H1 (cell line): ENCODE measurements at places on chromosomes 12 and 14.

DNA sequence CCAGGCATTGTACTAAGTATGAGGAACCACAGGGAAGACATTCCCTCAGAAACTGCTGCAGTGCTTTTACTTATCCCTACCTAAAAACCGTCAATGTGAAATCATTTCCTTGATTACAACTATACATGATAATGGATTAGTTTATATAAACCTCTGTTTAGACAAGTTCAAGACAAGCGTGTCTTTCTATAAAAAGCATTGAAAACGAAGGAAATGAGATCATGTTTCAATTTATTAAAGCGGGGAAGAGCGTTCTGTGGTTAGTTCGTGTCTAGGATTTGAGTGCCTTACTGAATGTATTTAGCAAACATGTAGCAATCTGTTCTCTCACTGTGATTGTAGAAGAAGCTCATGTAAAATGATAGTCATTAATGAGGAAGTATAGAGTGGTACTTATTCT is 37.5 kb downstream of the GALC start:
- no peaks in the 10 kb centered on the region for H3K4me1 ChIP-seq
- H3K4me3 ChIP-seq = no peak overlapping the region
- H3K36me3 ChIP-seq = no peaks in the 10 kb centered on the region
- no peak overlapping the region for H3K27ac ChIP-seq

- H3K27ac ChIP-seq = no peak overlapping the region
- H3K27me3 ChIP-seq = no peaks in the 10 kb centered on the region; the same call in 1 of the 2 replicates
- no peaks in the 10 kb centered on the region for H3K4me1 ChIP-seq
- no peak overlapping the region for H3K4me3 ChIP-seq
- H3K36me3 ChIP-seq = no peaks in the 10 kb centered on the region
- no peak for DNase-seq
These were observed 6.1 kb upstream of the KRT72 start for GRCh38 chr12:52607314-52607713.

GRCh38 chr14:101781240-101782061 is 19.9 kb downstream of the PPP2R5C start:
- peaks cover 29% of the 10 kb centered on the region for H3K27me3 ChIP-seq
- peaks cover 5% of the 10 kb centered on the region; the same call in 1 of the 2 replicates for H3K4me1 ChIP-seq

- H3K4me3 ChIP-seq = no peak overlapping the region
- 0 out of 2 replicates have a peak, but pooled peaks cover under 1% of the 10 kb centered on the region for H3K4me1 ChIP-seq
- no peaks in the 10 kb centered on the region for H3K27me3 ChIP-seq
- no peaks in the 10 kb centered on the region for H3K36me3 ChIP-seq
- DNase-seq = no peak
These were observed 16.1 kb downstream of the PITPNM2 start for GRCh38 chr12:123134826-123135225.

DNA sequence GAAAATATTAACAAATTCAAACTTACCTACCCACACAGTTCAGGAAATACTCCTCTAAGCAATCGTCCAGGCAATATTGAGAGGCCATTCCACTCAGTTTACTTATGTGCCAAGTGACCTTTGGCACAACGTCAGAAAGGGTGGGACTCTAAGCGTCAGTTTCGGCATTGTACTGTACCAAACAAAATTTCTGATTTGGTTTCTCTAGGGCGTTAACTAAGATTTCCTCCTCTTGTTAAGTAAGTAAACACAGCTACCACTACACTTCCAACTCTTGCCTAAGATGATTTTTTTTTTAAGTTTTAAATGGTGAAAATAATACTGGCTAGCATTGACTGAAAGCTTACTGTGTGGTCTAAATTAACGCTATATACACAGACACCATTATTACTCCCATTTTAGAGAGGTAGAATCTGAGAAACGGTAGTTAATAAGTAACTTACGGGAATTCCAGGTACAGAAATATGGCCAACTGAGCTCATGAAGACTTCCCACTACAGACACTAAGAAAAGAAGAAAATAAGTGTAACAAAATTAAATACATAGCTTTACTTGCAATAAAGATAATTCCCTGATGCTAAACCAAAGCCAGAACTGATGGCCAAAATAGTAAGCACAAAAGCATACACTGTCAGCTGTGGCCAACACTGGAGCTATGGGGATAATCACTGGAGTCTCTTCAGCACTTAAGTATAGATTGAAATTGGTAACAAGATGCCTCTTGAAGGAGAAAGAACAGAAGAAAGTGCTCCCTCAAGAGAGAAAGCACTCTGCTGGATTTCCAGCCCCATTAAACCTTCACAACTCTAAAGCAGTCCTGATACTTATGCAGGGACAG is 76.1 kb downstream of the EPS8 start:
- H3K4me1 ChIP-seq = no peaks in the 10 kb centered on the region
- no peaks in the 10 kb centered on the region for H3K27me3 ChIP-seq
- H3K27ac ChIP-seq = no peak overlapping the region
- H3K4me3 ChIP-seq = no peak overlapping the region
- no peaks in the 10 kb centered on the region for H3K36me3 ChIP-seq

GRCh38 chr12:32455607-32456071 is 56.3 kb downstream of the FGD4 start:
- peak overlapping the region; percentile 57; the same call in 1 of the 2 replicates for H3K27ac ChIP-seq
- no peak for DNase-seq
- no peaks in the 10 kb centered on the region for H3K27me3 ChIP-seq

- no peaks in the 10 kb centered on the region for H3K4me1 ChIP-seq
- DNase-seq = peak; percentile 61
These were observed 174.8 kb downstream of the EFCAB11 start for GRCh38 chr14:89779707-89780106.

GRCh38 chr12:13376610-13377373 is 180.3 kb downstream of the EMP1 start:
- DNase-seq = peak; percentile 24
- no peak overlapping the region for H3K4me3 ChIP-seq
- H3K27ac ChIP-seq = no peak overlapping the region
- H3K36me3 ChIP-seq = no peaks in the 10 kb centered on the region
- H3K27me3 ChIP-seq = no peaks in the 10 kb centered on the region

DNA sequence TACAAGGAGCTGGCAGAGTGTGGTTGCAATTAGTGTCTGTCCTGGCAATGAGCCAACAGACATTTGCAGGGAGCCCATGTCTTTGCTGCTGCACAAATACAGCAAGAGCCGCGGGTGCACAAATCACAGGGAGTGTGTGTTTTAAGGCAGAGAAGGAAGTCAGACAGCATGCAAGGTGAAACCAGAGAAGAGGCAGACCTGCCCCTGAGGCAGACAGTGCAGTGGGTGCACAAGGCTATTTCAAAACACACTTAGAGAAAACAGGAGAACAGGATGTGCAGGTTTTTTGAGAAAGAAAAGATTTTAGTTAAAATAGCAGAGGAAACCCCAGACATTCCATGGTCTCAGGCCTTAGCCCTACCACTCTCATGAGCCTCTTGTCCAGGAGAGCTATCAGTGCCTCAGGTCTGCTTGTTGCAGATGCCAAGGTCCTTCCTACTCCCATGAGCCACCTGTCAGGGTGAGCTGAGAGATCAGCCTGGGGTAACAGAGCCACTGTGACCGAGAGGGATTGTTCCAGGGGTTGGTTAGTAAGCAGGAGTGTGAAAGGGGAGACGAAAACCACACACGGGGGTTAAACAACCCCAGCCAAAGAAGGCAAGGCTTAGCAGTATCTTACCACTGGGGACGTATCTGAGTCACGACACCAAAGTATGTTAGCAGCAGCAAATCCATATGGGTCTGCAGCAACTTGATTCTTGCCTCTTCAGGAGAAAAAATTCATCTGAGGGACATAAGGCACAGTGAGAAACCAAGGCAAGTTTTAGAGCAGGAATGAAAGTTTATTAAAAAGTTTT is 78.1 kb downstream of the C14orf132 start:
- no peaks in the 10 kb centered on the region for H3K27me3 ChIP-seq
- no peak overlapping the region for H3K27ac ChIP-seq
- H3K36me3 ChIP-seq = no peaks in the 10 kb centered on the region
- no peak for DNase-seq
- no peak overlapping the region for H3K4me3 ChIP-seq
- no peaks in the 10 kb centered on the region for H3K4me1 ChIP-seq

- no peaks in the 10 kb centered on the region for H3K4me1 ChIP-seq
- H3K27me3 ChIP-seq = peaks cover 2% of the 10 kb centered on the region
- no peak overlapping the region for H3K27ac ChIP-seq
- DNase-seq = no peak
- H3K36me3 ChIP-seq = no peaks in the 10 kb centered on the region
These were observed 10.3 kb upstream of the ZNF84 start for GRCh38 chr12:133026996-133027395.

GRCh38 chr12:92408072-92408900 is 262.6 kb upstream of the BTG1 start:
- H3K36me3 ChIP-seq = no peaks in the 10 kb centered on the region
- peak; percentile 65 for DNase-seq
- no peaks in the 10 kb centered on the region for H3K4me1 ChIP-seq
- H3K27ac ChIP-seq = no peak overlapping the region

GRCh38 chr12:121776190-121777098 is 17.0 kb downstream of the RHOF start:
- DNase-seq = no peak
- no peaks in the 10 kb centered on the region for H3K27me3 ChIP-seq
- peaks cover 16% of the 10 kb centered on the region for H3K4me1 ChIP-seq
- 0 out of 2 replicates have a peak overlapping the region, but pooled peaks have one; percentile 45 for H3K27ac ChIP-seq
- H3K36me3 ChIP-seq = no peaks in the 10 kb centered on the region; the same call in 1 of the 2 replicates

GRCh38 chr14:104107611-104108569 is 22.4 kb downstream of the ASPG start:
- H3K4me1 ChIP-seq = peaks cover 14% of the 10 kb centered on the region
- DNase-seq = peak; percentile 47
- no peak overlapping the region for H3K27ac ChIP-seq
- H3K4me3 ChIP-seq = no peak overlapping the region

- no peaks in the 10 kb centered on the region for H3K4me1 ChIP-seq
- H3K36me3 ChIP-seq = no peaks in the 10 kb centered on the region
- no peaks in the 10 kb centered on the region for H3K27me3 ChIP-seq
- no peak overlapping the region for H3K4me3 ChIP-seq
These were observed 147.9 kb downstream of the PPFIA2 start for GRCh38 chr12:81610955-81611889.

DNA sequence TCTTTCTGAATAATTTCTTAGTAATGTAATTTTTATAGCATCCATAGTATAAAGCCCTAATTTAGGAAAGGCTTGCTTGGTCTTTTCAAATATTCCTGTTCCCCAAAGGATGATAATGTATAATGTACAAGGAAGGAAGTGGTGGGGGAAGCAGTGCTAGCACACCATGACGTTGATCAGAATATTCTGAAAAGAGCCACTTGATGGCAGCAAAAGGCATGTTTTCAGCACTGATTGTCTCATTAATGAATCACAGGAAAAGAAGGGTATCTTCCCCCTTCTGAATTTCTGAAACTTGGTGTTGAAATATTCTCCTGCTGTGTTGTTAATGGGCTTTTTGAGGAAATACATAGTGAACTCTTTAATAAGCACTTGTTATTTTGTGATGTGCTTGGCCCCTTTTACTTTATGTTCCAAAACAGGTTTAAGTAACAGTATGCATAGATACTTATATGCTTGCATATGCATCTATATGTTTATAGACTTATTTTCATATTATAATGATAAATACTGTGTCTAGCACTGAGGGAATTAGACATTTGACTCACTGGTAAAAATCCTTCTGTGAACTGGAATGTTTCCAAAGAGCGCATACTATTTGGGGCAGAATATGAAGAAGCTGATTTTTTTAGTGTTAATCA is 122.0 kb downstream of the TMEM117 start:
- no peaks in the 10 kb centered on the region for H3K27me3 ChIP-seq
- no peaks in the 10 kb centered on the region for H3K36me3 ChIP-seq
- H3K4me1 ChIP-seq = no peaks in the 10 kb centered on the region
- no peak overlapping the region for H3K4me3 ChIP-seq
- DNase-seq = no peak
- H3K27ac ChIP-seq = no peak overlapping the region

- H3K27me3 ChIP-seq = no peaks in the 10 kb centered on the region
- peaks cover 11% of the 10 kb centered on the region for H3K4me1 ChIP-seq
- no peak for DNase-seq
- no peak overlapping the region for H3K27ac ChIP-seq
- no peaks in the 10 kb centered on the region for H3K36me3 ChIP-seq
These were observed 54.7 kb downstream of the PPM1A start for GRCh38 chr14:60303745-60304144.

DNA sequence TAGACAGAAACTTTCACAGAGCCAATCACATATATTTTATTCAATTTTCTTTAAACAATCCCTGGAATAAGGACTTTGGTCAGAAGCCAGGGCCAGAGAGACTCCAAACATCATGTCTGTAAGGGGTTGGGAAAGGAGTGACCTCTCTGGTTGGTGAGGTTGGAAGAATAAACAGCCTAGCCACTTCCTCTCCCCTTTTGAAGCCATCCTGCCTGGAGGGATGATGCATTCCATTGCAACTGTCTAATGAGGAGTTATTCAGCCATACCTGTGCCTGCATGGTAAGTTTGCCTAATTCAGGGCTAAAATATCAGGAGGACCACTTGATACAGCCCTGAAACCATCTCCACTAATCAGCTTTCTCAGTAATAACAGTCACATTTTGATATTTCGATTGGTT is 299.8 kb downstream of the KCNH5 start:
- no peak overlapping the region for H3K27ac ChIP-seq
- no peaks in the 10 kb centered on the region for H3K36me3 ChIP-seq
- no peaks in the 10 kb centered on the region for H3K4me1 ChIP-seq
- H3K27me3 ChIP-seq = no peaks in the 10 kb centered on the region

DNA sequence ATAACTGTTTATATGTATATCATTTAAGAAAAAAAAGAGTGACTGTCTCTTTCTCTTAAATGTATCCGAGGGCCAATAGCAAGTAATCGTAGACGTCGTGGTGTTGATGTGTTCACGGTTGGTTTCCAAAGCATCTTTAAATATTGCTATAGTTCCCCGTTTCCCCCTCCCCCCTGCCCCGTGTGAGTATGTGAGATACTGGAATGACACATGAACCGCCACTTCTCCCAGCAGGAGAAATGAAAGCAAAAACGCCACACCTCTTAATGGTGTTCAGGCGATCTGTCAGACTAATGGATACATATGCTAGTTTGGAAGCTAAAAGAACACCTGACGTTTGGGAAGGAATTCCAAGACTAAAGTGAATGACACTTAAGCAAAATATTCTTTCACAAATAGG is 258.3 kb downstream of the FOXN3 start:
- peaks cover 14% of the 10 kb centered on the region; the same call in 1 of the 2 replicates for H3K36me3 ChIP-seq
- no peak for DNase-seq
- no peaks in the 10 kb centered on the region for H3K4me1 ChIP-seq
- H3K27ac ChIP-seq = no peak overlapping the region

DNA sequence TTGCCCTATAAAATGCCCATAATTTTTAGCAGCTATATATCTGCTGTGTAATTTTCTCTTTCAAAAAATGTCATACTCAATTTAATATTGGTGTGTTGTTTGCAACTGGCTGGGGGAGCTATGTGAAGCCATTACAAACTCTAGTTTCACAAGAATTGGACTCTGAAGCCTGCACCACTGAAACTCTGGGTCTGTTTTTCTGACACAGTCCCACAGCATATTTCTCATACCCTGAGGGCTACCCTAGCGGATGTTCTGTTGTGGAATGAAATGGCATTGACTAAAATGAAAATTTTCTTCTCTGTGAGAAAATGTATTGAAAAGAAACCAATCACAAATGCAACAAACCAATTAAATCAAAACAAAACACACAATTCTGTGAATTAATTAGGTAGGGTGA is 284.6 kb upstream of the NPAS3 start:
- no peak for DNase-seq
- no peak overlapping the region for H3K4me3 ChIP-seq
- no peaks in the 10 kb centered on the region for H3K36me3 ChIP-seq
- no peaks in the 10 kb centered on the region for H3K27me3 ChIP-seq

- H3K27ac ChIP-seq = no peak overlapping the region
- no peaks in the 10 kb centered on the region for H3K36me3 ChIP-seq
- H3K4me1 ChIP-seq = no peaks in the 10 kb centered on the region
- no peaks in the 10 kb centered on the region for H3K27me3 ChIP-seq
- H3K4me3 ChIP-seq = no peak overlapping the region
These were observed 12.6 kb upstream of the DDX47 start for GRCh38 chr12:12800406-12801180.
